Thyroid gland (tissue), 4 donors: ENCODE measurements at places on chromosomes 1 and 21.
A peak's percentile ranks its signal among the peaks of the same experiment; 100 is the strongest.

GRCh38 chr1:82947278-82947677 lies 1051.7 kb downstream of the TTLL7 start:
- no peak for DNase-seq

GRCh38 chr1:93768380-93768863 lies 86.8 kb upstream of the BCAR3 start:
- DNase-seq: no peak

DNA sequence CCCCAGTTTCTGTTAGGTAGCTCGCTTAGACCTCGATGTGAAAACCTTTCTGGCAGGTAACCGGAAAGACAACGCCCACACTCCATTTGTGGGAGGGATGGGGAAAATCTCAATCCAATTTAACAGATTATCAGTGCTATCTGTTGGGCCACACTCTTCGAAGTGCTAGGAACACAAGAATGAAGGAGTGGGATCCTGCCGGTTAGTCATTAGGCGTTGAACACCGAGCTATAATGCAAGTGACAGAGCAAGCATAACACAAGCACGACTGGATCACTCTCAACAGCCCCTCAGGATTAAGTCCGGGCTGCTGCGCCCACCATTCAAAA lies 531 bp downstream of the SNIP1 start:
- no peak for DNase-seq

GRCh38 chr1:220330265-220330664 lies 58.0 kb upstream of the RAB3GAP2 start:
- no peak for DNase-seq

DNA sequence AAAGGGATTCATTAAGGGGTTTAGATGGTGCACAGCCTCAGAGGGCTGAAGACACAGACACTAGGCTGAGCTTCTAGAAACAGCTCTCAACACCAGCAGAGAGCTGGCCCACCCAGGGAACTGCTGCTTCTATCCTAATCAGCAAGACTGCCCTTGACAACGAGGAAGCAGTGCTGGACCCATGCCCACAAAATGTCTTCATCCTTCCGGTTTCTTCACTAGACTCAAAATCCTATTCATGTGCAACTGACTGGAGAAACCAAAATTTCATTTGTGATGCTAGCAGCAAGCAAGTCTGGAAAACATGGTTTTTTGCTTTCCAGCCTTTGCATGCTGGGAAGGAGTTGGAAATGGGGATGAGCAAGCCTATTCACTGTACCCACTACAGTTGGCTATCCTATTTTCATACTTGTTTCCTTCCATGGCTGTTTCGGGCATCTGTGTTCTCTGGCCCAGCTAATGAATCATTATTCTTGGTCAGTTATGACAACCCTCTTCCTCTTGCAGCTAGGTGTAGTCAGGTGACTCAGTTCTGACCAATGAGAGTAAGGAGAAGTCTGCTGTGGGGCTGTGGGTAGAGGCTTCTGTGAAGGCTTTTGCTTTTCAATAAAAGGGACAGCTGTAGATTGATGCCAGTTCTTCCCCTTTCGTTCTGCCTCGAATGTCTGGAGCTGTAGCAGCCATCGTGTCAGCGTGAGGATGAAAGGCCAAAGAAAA lies 14.6 kb upstream of the TMEM61 start:
- DNase-seq: peak; percentile 75

DNA sequence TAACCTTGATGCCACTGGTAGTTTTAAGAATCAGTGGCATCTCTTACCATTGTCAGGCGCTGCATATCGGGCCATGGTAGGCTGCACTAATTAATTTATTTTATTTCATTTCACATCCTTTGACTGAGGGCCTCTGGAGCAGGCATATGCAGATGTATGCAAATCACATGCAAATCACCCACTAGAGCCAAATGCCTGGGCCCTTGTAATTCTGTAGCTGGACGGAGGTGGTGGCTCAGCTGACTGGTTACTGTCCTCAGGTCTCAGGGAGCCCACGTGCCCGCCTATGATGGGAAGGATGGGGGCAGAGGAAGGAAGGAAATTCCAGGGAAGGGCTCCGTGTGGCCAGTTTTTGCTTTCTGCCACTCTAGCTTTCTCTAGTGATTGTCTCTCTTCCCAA lies 122.7 kb downstream of the IGSF21 start:
- DNase-seq: no peak

DNA sequence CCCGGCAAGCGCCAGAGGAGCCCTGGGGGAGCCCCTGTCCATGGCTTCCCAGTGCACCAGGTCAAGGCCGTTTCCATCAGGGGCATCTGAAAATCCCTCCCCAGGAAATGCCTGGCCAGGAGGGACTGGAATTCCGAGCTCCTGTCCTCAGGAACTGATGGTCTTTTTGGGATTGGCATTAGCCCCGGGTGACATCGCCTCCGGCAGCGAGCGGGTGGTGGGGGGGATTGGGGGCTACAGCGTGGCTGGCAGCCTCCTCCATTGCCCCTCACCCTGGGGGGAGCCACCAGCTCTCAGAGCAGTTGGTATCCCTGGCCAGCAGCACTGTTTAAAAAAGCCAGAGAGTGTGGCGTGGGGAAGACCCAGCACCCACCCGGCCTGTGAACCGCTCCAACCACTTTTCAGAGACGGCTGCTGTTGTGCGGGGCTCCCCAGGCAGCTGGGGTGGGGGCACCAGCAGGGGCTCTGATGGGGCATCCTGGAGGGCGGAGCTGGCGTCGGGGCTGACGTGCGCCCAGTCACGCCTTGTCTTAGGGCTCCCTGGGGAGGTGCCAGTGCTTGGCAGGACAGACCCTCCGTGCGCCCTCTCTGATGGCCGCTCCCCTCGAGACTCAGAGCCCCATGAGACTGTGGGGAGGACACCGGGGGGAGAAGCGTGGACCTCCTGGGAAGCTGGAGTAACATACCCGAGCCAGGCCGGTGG lies 62.9 kb upstream of the TTC34 start:
- no peak for DNase-seq

DNA sequence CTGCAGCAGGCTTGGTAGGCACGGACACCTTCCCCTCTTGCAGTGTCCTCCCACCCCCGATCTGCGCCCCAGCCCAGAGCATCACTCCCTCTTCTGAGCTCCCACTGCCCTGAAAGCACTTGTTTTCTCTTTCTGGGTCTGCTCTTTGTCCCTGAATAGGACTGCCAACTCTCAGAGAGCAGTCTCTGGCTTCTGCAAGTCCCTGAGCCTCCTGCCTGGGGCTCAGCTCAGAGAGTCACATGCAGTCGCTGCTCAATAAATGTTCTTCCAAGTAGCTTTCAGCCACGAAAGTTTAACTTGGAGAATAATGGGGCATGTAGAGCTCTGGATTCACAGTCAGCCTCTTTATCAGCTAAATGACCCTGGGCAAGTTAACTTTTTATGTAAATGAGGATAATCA lies 205.6 kb downstream of the HIVEP3 start:
- DNase-seq: no peak

- no peak for DNase-seq
Measured at GRCh38 chr21:28310171-28310685, 682.4 kb downstream of the LTN1 start.
